ENCODE measurements at places on chromosomes 1 and 21. TPM values are rescaled to one million over a fixed set of nuclear protein-coding genes. Genes with fewer than 3 reads are reported as not detected.

DNA sequence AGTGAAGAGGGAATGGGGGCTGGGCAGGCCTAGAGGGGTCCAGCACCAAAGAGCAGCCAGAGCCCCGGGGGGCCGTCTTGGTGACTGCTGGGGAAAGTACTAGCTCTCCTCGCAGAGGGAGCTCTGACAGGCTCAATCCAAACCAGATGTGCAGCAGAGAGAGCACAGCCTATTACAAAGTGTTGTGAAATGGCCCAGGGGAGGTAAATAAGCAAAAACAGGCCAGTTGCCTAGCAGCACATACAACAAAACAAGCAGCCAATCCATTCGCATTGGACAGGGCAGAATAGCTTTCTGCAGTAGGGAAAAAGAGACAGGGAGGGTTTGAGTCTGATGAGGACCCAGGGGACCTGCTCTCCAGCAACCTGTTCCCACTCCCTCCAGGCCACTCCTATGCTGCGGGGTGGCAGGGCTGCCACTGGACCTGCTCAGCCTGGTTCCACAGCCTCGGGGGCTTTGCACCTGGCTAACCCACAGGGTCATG, 239.6 kb upstream of the FGGY start:
- peak; percentile 15 for DNase-seq

DNA sequence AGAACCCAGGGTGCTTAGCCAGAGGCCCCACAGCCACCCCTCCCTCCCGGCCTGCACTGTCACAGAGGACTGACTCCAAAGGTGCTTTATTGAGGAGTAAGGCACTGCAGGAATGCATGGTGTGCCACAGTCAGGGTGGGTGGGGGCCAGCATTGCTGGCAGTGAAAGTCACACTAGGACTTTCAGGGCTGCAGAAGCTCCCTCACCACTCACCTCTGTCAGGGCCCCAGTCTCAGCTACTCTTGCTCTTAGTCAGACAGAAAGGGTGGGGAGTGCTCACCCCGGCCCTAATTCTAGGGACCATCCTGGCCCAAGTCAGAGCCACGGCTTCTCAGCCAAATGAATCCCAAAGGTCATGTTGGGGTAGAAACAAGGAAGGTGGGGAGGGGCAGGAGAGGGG, 19.4 kb downstream of the KNCN start:
- no peak for DNase-seq

DNA sequence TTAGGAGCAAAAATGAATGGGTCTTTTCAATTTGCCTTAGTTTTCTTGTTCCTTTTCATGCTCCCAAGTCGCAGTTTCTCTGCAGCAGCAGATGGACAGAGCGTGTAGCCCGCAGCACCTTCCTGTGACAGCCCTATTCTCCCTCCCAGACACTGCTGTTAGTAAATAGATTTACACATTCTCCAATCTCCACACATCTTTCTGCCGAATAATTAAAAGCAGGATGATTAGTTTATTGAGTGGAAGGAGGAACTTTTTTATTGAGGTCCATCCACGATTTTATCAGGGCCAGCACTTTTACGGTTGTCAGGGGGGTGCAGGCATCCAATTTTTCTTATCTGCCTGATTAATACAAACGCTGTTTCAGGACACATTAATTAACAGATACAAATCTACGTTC, 98.2 kb upstream of the USH2A start:
- DNase-seq: no peak

Gene EBNA1BP2
- 68.4 TPM for total RNA-seq

GRCh38 chr1:33768106-33768505, 95.8 kb upstream of the HMGB4 start:
- DNase-seq: no peak

GRCh38 chr1:225462429-225462713, 34.5 kb upstream of the LBR start:
- DNase-seq: no peak

DNA sequence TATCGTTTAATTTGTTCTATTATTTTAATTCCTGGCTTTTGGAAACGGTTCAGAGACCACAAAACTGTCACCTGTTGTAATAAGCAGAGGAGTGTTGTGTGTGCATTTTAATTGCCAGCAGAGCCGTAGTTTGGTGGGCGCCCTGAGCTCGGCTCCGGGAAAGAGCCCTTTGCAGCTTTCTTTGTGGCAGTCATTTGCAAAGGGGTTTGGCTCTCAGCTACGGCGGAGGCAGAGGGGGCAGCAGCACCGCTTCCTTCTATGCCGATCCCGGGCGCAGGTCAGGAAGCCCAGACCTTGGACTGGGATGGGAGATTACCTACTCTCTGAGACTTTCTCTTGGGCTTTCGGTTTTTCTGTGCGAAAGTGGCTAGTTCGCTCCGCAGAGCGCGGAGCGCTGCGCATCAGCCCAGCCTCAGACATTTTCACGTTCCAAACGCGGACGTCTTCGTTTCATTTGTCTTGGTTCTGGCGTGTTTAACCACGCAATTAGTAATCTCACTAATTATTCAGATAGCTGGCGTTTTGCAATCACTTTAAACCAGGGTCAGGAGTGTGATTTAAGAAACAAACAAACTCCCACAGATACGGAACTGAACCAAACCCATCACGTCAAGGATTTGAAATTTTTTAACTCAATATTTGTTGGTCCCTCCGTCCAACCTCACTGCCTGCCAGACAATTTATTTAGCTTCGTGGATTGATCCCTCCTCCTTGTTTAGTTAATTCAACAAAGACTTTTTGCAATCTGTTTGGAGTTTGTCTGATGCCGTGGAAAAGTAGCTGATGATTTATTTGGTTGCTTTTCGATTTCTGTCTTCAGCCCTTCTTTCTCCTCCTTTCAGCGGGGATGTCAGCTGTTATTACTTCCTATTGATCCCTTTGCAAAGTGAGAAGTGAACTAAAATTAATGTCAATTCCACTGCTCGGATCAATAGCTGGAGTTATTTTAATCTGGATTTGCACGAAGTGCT, 3.9 kb downstream of the RNF220 start:
- no peak for DNase-seq

GRCh38 chr21:26079366-26079765, 91.2 kb downstream of the APP start:
- no peak for DNase-seq

Gene CRYAA
- not detected for total RNA-seq

Gene HHAT
- total RNA-seq: 1.0 TPM

- DNase-seq: no peak
These were observed 6.9 kb downstream of the CTPS1 start for GRCh38 chr1:40986328-40986783.

Gene HSD11B1
- total RNA-seq: not detected

- DNase-seq: no peak
These were observed 87.9 kb downstream of the PDE4B start for GRCh38 chr1:65880611-65881010.

- no peak for DNase-seq
These were observed 633.2 kb upstream of the NEGR1 start for GRCh38 chr1:72915581-72915980.

Gene CR1L
- total RNA-seq: not detected

Gene SYDE2
- 4.0 TPM for total RNA-seq

GRCh38 chr1:85342207-85342606, 65.8 kb upstream of the BCL10 start:
- no peak for DNase-seq

DNA sequence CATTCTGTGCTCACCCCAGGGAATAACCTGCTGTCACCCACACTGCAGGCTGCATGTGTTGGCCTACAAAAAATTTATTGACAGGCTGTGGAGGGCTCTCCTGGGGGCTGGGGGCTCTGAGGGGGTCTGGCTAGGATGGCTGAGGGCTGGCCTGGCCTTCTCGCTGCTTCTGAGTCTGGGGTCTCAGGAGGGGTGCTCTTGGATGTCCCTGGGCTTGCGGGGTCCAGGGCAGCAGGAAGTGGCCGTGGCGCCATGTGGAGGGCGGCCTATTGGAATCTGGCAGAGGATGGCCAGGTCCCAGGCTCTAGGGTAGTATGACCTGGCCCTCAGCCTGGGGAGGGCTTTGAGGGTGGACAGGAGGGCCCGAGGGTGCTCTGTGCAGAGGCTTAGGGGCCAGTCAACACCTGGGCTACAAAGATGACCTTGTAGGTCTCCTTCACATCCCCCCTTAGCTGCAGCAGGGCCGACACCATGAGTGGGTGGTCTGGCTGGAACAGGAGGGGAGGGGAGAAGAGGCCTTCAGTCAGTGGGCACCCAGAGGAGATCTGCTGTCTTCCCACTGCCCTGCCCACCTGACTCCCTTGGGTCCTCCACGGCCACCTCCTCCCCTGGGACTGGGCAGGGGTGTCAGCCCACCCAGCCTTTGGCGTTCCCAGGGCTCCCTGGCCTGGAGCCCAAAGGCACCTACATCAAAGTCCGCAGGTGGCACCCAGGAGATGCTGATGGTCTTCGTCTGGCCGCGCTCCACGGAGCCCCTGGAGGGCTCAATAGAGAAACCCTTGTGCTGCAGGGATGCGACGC, 3.0 kb upstream of the TMEM52 start:
- no peak for DNase-seq

GRCh38 chr1:18954270-18955071, 2.0 kb downstream of the IFFO2 start:
- DNase-seq: peak; percentile 78

Gene BLACAT1
- under 0.01 TPM for total RNA-seq
